Epithelial cell of umbilical artery (primary cell): ENCODE measurements at places on chromosomes 2 and 18. TPM values are rescaled to one million over a fixed set of nuclear protein-coding genes. Genes with fewer than 3 reads are reported as not detected.

The CHRNG gene
- total RNA-seq: not detected in 2 replicates

The ZNF385B gene
- not detected in 2 replicates for total RNA-seq

The UGT1A10 gene
- total RNA-seq: not detected in 2 replicates

The RIT2 gene
- total RNA-seq: not detected in 2 replicates

The SPP2 gene
- total RNA-seq: not detected in 2 replicates

The SPR gene
- total RNA-seq: 51.6 and 74.0 TPM in 2 replicates

The ZC3H8 gene
- 3.3 and 10.1 TPM in 2 replicates for total RNA-seq

The CXCR4 gene
- 167 and 304 TPM in 2 replicates for total RNA-seq

The ST6GAL2 gene
- not detected in 2 replicates for total RNA-seq

The ARHGAP15 gene
- total RNA-seq: not detected in 2 replicates

The REG3A gene
- total RNA-seq: not detected in 2 replicates

The RNF144A gene
- total RNA-seq: 9.9 and 13.6 TPM in 2 replicates

The RNASEH1 gene
- 42.1 and 42.6 TPM in 2 replicates for total RNA-seq

The STRADB gene
- 17.5 and 30.1 TPM in 2 replicates for total RNA-seq

The ASXL3 gene
- total RNA-seq: 0.32 TPM in 1 of 2 replicates, not detected in the other

The MAP3K19 gene
- total RNA-seq: not detected in 2 replicates

The STON1 gene
- total RNA-seq: 11.0 and 12.6 TPM in 2 replicates

The CAVIN2 gene
- total RNA-seq: 82.5 and 106 TPM in 2 replicates

The LHCGR gene
- not detected in 2 replicates for total RNA-seq

The SCTR gene
- total RNA-seq: not detected in 2 replicates

The ALPI gene
- not detected in 2 replicates for total RNA-seq

The WDR54 gene
- total RNA-seq: 47.9 and 65.3 TPM in 2 replicates

The ALPG gene
- not detected in 2 replicates for total RNA-seq

The SLC14A1 gene
- total RNA-seq: under 0.01 and 1.5 TPM in 2 replicates

The APOB gene
- 0.30 and 0.32 TPM in 2 replicates for total RNA-seq

The SP9 gene
- total RNA-seq: 0.15 TPM in 1 of 2 replicates, not detected in the other

The CXCR2 gene
- total RNA-seq: not detected in 2 replicates

The SANBR gene
- 12.7 and 17.9 TPM in 2 replicates for total RNA-seq

The ASIC4 gene
- not detected in 2 replicates for total RNA-seq

The NPHP1 gene
- total RNA-seq: 5.8 and 9.9 TPM in 2 replicates

The KANSL1L gene
- 7.5 and 11.7 TPM in 2 replicates for total RNA-seq

The IL1B gene
- total RNA-seq: 0.61 and 0.65 TPM in 2 replicates

The MTCL1 gene
- 9.7 and 25.2 TPM in 2 replicates for total RNA-seq

The KCNIP3 gene
- total RNA-seq: 0.97 and 1.1 TPM in 2 replicates

The MERTK gene
- 7.8 and 17.6 TPM in 2 replicates for total RNA-seq

The COL6A3 gene
- total RNA-seq: 5.2 and 17.9 TPM in 2 replicates

The FBXO48 gene
- under 0.01 and 0.61 TPM in 2 replicates for total RNA-seq

The GPR35 gene
- total RNA-seq: 0.15 TPM in 1 of 2 replicates, not detected in the other

The TUBB8B gene
- not detected in 2 replicates for total RNA-seq

The TFPI gene
- total RNA-seq: 603 and 634 TPM in 2 replicates

The PTPRN gene
- under 0.01 and 1.5 TPM in 2 replicates for total RNA-seq

The ERICH2 gene
- total RNA-seq: not detected in 2 replicates

The TCF4 gene
- 194 and 235 TPM in 2 replicates for total RNA-seq

The NEU2 gene
- not detected in 2 replicates for total RNA-seq

The CNDP2 gene
- total RNA-seq: 50.0 and 168 TPM in 2 replicates

The BMP10 gene
- total RNA-seq: not detected in 2 replicates

The SMYD1 gene
- not detected in 2 replicates for total RNA-seq

The COLEC11 gene
- total RNA-seq: not detected in 2 replicates

The SLC9A4 gene
- total RNA-seq: not detected in 2 replicates

The GCG gene
- total RNA-seq: not detected in 2 replicates

The VWC2L gene
- total RNA-seq: not detected in 2 replicates

The CERKL gene
- not detected in 2 replicates for total RNA-seq

The ATOH8 gene
- total RNA-seq: 4.0 and 5.8 TPM in 2 replicates

The ASNSD1 gene
- total RNA-seq: 74.4 and 87.8 TPM in 2 replicates

The RGPD4 gene
- not detected in 2 replicates for total RNA-seq

The DSC3 gene
- 0.61 and 1.3 TPM in 2 replicates for total RNA-seq
